PC-3 (cell line): ENCODE measurements at places on chromosomes 7 and 10. TPM values are rescaled to one million over a fixed set of nuclear protein-coding genes. Genes with fewer than 3 reads are reported as not detected.
A peak's percentile ranks its signal among the peaks of the same experiment; 100 is the strongest.

DNA sequence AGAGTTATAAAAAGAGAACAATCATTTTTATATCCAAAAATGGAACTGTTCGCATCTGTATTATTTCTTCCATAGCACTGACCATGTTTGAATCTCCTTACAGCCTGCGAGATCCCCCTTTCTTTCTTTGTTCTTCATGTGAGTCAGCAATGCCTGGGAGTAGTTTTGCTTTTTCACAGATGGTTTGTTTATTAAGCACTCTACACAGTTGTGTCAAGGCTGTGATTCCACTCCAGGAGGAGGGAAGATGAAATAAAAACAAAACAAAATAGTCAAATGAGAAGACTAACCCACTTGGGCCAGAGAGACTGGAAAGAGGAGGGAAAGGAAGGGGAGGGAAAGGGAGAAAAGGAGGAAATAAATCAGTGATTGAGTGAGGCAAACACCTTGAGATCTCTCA, 7.8 kb downstream of the LIPF start:
- H3K27ac ChIP-seq = no peak overlapping the region
- no peaks in the 10 kb centered on the region for H3K36me3 ChIP-seq
- no peak for DNase-seq
- H3K4me3 ChIP-seq = no peak overlapping the region
- no peaks in the 10 kb centered on the region for H3K4me1 ChIP-seq

GRCh38 chr10:48257407-48257961, 17.0 kb downstream of the FRMPD2 start:
- H3K4me3 ChIP-seq = no peak overlapping the region
- H3K27ac ChIP-seq = no peak overlapping the region

DNA sequence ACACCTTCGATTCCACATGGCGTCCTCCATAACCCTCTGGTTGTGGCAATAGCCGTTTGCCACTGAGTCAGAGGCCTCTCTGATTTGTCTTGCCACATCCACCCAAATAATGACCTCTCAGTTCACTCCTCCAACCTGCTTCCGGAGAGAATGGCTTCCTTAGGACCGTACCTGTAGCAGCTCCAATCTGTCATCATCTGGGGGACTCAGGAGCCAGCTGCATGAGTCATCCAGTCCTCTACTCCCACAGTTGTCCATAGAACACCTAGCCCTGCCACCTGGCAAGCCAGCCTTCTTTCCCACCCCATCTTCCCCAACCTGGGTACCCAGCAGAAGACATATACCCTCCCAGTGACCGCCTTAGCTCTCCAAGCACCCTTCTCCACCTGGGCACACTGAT, 64.4 kb upstream of the MXI1 start:
- no peak overlapping the region for H3K27ac ChIP-seq
- no peaks in the 10 kb centered on the region for H3K27me3 ChIP-seq
- H3K36me3 ChIP-seq = no peaks in the 10 kb centered on the region
- H3K4me1 ChIP-seq = no peaks in the 10 kb centered on the region
- DNase-seq = no peak
- H3K4me3 ChIP-seq = no peak overlapping the region

DNA sequence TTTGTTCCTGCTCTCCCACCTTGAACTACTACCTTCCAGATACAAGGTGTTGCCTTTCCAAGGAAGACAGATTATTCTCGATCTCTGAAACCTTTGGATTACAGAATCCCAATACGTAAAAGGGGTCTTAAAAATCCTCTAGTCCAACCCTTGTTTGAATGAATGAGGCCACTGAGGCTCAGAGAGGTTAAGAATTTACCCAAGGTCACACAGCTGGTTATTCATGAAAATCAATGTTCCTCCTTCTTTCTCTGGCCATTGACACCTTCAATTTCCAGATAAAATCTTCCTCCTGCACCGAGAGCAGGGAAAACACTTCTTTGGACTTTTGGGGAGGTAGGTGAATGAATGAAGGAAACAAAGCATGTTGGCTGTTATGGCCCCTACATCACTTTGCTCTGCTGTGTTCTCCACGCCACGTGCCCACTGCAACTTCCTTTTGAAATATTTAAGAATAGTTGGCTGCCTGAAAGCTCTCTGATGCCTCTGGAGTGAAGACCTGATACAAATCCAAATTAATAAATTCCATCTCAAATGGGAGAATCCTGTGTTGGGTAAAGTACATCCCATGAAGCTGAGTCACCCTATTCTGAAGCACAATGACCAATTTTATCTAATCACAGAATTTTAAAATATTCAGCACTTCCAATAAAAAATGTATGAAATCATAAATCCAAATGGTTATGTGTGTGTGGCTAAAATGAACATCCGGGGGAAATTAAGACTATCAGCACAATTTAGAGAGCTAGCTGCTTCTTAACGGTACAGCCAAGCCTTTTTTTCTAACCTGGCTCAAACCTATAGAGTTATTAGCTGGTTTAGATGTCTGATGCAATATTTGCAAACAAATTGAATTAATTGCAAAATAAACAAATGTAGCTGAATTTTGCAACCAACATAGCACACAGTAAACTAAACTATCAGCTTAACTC, 7.3 kb downstream of the SVIL start:
- H3K36me3 ChIP-seq = no peaks in the 10 kb centered on the region
- peak; percentile 51 for DNase-seq
- no peaks in the 10 kb centered on the region for H3K27me3 ChIP-seq
- peaks cover 48% of the 10 kb centered on the region for H3K4me1 ChIP-seq
- no peak overlapping the region for H3K4me3 ChIP-seq

- H3K4me3 ChIP-seq = no peak overlapping the region
- no peaks in the 10 kb centered on the region for H3K36me3 ChIP-seq
- H3K4me1 ChIP-seq = no peaks in the 10 kb centered on the region
- no peak overlapping the region for H3K27ac ChIP-seq
- H3K27me3 ChIP-seq = no peaks in the 10 kb centered on the region
Measured at GRCh38 chr10:130232166-130233034, 96.2 kb downstream of the GLRX3 start.

DNA sequence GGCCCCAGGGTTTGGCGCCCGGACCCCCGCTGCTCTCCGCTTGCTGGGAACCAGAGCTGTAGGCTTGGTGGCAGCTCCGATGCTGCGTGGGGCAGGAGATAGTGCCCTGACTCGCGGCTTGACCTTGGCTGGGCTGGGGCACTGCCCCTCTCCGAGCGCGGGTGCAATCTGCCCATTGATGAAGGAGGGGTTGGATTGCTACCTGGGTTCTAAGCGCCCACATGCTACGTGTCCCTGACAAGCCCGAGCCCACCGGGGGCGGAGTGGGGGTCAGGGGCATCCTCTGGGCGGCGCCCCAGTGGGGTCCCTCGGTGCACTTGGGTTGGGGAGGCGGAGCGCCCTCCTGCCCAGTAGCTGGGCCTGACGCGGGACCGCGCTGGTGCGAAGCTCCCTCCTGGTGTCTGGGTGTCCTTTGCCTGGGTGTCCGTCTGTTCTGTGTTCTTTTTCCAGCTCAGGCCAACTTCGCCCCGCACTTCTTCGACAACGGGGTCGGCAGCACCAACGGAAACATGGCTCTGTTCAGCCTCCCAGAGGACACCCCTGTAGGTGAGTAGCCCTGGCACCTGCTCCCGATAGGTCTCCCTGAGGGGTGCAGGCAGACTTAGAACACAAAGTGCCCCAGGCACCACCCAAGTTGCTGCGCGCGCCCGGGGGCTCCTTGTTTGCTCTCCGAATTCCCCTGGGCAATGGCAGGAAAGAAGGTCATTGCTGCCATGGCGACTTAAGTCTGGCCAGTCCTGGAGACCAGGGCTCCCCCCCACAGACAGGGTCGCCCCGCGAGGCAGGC, 900 bp downstream of the CDHR1 start:
- no peaks in the 10 kb centered on the region for H3K36me3 ChIP-seq
- DNase-seq = no peak
- H3K4me1 ChIP-seq = no peaks in the 10 kb centered on the region
- H3K27me3 ChIP-seq = peaks cover 85% of the 10 kb centered on the region
- no peak overlapping the region for H3K27ac ChIP-seq
- no peak overlapping the region for H3K4me3 ChIP-seq

- H3K4me3 ChIP-seq = no peak overlapping the region
- H3K36me3 ChIP-seq = no peaks in the 10 kb centered on the region
- H3K27ac ChIP-seq = no peak overlapping the region
Measured at GRCh38 chr10:31171402-31172083, 139.9 kb upstream of the ZNF438 start.

DNA sequence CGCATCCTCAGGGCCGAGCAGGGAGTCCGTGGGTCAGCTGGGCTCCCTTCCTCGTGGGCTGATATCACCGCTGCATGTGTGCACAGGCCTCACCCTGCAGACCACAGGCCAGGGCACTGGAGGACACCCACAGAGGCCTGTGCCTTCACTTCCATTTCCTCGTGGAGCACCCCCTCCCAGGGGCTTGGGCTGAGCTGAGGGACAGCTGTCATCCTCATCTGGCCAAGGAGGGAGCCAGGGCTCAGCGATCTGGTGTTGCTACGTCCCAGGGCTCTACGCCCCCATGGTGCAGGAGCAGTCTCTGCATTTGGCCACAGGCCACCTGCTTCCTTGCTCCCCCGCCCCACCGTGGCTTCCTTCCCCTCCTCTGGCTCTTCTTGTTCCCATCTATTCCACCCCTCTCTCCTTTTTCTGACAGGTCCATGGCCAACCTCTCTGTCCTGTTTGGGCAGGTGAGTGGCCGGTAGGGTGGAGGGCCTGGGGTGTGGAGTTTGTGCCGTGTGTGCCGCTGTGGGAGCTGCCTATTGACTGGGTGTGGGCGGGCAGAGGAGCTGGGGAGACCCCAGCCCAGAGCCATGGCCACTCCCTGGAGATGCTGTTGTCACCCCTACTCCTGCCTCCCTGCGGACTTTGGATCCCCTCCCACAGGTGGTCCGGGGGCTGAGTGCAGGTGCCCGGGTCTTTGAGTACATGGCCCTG, 8.3 kb upstream of the ASIC3 start:
- no peaks in the 10 kb centered on the region for H3K27me3 ChIP-seq
- H3K4me1 ChIP-seq = peaks cover 18% of the 10 kb centered on the region
- H3K36me3 ChIP-seq = no peaks in the 10 kb centered on the region; the same call in 1 of the 2 replicates
- H3K27ac ChIP-seq = peak overlapping the region; percentile 5
- H3K4me3 ChIP-seq = no peak overlapping the region

GRCh38 chr7:113812591-113813255, 106.1 kb downstream of the PPP1R3A start:
- H3K4me3 ChIP-seq = no peak overlapping the region
- H3K4me1 ChIP-seq = no peaks in the 10 kb centered on the region
- no peaks in the 10 kb centered on the region for H3K36me3 ChIP-seq
- no peaks in the 10 kb centered on the region for H3K27me3 ChIP-seq
- no peak for DNase-seq

GRCh38 chr7:91898240-91898992, 17.9 kb upstream of the MTERF1 start:
- no peaks in the 10 kb centered on the region for H3K36me3 ChIP-seq
- H3K27ac ChIP-seq = 0 out of 2 replicates have a peak overlapping the region, but pooled peaks have one; percentile 11
- DNase-seq = peak; percentile 48
- H3K4me3 ChIP-seq = peak overlapping the region; percentile 56

Gene EPHA1
- total RNA-seq = 43.9 and 46.4 TPM in 2 replicates

Gene CDHR1
- total RNA-seq = not detected in 2 replicates

Gene GIMAP5
- total RNA-seq = not detected in 2 replicates
